SW 1271 (cell line): ENCODE measurements at places on chromosomes 6 and 20.

DNA sequence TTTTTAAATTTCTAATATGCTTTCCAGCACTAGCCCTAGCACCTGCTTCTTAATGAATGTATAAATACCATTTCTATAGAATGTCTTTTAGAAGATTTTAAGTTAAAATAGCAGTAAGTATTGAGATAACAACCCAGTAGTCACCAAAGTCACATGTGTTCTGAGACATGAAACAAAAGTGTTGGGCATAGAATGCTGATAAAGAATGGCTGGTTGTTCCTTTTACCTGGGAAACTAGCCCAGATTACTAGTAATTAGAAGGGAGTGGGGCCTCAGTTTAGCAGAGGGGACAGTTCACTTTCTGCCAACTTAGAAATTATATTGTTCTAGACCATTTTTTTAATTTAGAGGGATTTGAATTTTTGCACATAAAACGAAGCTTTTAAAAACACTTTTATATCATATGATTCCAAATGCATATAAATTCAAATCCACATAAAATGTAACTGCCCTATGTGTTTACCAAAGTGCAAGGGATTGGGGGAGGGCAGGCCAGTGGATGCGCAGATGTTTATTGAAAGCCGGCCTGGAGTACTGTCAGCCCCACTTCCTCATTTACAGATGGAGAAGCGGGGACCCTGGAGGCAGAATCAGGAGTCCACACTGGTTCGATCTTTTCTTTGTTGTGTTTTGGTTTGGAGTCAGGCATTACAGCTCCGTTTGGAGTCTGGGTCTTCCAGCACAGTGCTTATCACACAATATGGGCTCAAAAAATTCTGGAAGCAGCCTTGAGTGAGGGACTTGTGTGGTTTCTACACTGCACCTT, 139.8 kb downstream of the ZDHHC14 start:
- DNase-seq = no peak

GRCh38 chr20:31605902-31606803, 1.1 kb downstream of the ID1 start:
- DNase-seq = peak; percentile 53

DNA sequence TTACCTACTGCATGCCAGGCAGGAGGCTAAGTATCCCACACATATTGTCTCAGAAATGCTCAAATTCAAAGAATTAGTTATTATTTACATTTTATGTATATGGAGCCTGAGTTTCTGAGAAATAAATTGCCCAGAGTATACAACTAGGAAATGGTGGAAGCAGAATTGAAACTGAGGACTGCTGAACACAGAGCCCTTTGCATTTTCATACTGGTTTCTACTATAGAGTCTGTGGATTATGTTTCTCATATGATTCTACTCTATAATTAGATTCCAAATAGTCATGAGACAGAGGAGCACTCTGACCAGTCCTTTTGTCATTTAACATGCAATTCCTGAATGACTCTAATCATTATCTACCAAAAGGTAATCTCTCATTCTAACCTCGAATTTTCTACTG, 254.3 kb downstream of the LMBRD1 start:
- no peak for DNase-seq

DNA sequence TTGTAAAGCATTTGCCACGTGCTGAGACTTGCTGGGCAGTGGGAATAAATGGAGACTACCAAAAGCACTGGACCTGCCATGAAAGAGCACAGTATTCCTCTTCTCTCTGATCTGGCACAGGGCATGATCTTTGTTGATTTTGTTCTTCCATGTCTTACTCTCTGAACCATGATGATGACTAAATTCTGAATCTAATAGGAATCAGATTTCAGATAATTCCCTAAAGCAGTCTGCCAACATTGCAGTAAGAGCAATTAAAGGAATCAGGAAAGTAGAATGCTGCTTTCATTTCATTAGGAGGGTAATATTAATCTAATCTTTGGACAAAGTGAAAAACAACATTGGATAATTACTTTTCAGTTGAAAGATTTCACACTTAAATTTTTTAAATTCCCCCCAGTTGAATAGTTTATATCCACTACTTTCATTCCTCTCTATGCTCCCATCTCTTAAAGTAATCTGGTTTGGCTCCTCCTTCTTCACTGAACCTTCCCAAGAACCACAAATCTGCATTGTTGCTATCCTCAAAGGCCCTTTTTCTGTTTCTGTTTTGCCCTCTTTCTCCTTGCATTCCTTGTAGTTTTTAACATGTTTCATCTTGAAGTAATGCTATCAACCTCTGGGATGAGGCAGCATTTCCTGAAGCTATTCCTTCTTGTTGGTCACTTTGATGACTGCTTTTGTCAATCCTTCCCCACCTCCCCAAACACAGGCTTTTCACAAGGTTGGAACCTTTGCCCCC, 243.2 kb upstream of the TENT5A start:
- no peak for DNase-seq

DNA sequence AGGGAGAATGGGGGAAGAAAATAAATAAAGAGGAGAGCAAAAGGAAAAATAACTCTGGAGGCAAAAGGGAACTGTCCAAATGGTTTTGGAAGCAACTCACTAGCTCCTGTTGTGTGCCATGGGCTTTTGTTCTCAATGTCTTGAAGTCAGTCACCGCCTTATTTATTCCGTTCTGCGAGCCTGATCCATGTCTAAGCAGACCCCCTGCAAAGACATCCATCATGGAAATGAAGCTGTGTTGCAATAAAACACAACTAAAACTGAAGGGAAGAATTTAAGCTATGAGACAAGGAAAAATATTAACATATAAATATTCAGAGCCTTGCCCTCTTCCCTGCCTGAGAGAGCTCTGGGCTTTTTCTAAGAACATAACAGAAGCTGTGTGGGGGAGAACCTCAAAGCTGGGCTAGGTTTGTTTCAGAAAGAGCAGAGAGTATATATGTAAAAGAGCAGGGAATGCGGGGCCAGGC, 373.2 kb upstream of the CNR1 start:
- no peak for DNase-seq

- no peak for DNase-seq
Measured at GRCh38 chr6:28772480-28773381, 151.1 kb downstream of the TRIM27 start.

- no peak for DNase-seq
Measured at GRCh38 chr6:28446818-28447511, 3.7 kb upstream of the ZSCAN23 start.

- no peak for DNase-seq
Measured at GRCh38 chr6:50936277-50936681, 117.6 kb downstream of the TFAP2B start.

- DNase-seq = peak; percentile 46
Measured at GRCh38 chr20:1391640-1392442, 1.0 kb downstream of the FKBP1A start.

GRCh38 chr20:59273739-59274357, 26.6 kb upstream of the EDN3 start:
- DNase-seq = no peak

DNA sequence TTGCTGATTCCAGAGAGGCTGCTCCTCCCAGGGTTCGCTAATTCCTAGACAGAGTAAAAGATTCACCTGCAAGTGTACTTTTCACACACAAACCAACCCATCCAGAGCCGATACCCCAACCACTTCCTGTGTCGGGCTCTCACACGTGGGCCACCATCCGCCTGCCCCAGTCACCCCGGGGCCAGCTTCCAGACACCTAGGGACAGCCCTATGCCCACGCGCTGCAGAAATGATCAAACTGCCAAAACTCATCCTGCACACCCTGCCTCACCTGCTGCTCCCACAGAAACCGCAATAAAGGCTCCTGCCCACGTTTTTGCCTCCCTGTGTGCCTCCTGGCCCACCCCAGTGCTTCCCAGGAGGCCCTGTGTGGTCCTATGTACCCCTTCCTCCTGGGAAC, 59.5 kb downstream of the PSMG4 start:
- no peak for DNase-seq

GRCh38 chr20:6740096-6740495, 27.4 kb upstream of the BMP2 start:
- no peak for DNase-seq

- DNase-seq = no peak
Measured at GRCh38 chr20:46438156-46438750, 31.8 kb upstream of the ELMO2 start.

DNA sequence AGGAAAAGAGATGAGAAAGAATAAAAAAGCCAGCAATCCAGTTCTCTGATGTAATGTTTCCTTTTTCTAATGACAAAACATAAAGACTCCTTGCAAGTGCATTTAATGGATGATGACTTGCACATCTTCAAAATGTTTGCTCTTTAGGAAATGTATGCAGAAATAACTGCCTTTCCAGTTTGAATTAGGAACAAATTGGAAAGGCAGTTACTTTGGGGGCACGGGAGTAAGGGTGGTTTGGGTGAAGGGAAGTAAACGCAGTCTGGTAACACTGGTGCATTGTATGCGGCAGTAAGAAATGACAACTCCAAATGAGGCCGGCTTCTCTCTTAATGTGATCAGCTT, 57.6 kb upstream of the REV3L start:
- no peak for DNase-seq

DNA sequence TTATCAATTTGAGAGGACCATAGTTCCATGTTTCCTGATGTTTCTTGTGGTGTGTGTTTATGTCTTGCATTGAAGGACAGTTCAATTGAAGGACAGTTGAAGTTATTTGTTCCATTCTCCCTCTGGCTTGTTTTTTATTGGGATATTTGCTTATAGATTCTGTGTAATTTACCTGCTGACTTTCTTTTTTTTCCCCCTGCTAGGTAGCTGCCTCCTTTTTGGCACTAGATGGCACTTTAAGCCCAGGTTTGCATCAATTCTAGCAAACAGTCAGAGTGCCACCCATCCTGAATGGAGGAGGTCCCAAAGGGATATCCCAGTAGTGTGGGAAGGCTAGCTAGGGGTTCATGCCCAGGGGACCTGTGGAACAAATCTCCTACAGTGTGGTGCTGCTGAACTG, 78.1 kb downstream of the CFAP61 start:
- peak; percentile 25 for DNase-seq

- no peak for DNase-seq
Measured at GRCh38 chr20:61844621-61845020, 221.1 kb downstream of the TAF4 start.

GRCh38 chr20:32626859-32627636, 41.9 kb upstream of the NOL4L start:
- no peak for DNase-seq

DNA sequence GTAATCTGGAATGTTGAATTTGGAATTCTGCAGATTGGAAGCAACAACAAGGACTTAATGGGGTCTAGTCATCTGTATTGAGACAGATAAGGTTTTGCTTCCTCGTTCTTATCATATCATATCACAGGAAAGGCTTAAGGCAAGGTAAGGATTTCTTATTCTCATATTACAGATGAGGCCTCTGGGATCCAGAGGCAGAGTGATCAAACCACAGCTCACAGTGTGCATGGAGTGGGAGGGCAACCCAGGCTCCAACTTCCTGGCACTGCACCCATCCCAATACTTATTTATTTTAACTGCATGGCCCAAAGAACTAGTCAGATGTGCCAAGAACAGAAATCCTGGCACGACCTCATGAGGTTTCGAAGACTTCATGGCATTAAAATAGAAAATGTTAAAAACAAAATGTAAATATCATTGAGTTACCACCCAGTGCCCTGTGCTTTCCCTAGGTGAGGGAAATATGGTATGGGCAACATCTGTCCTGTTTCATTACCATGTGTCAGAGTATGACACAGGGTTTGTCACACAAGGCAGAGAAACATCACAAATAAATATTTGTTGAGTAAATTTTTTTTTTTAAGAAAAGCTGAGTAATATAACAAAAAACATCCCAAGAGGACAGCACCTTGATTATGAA, 191.9 kb downstream of the ISM1 start:
- no peak for DNase-seq

- DNase-seq = no peak
Measured at GRCh38 chr6:44666324-44666723, 278.8 kb downstream of the CDC5L start.

GRCh38 chr6:112021691-112022310, 32.1 kb upstream of the CCN6 start:
- DNase-seq = no peak

- DNase-seq = no peak
Measured at GRCh38 chr6:51511081-51511480, 576.3 kb downstream of the PKHD1 start.

GRCh38 chr6:164859816-164860215, 449.6 kb downstream of the C6orf118 start:
- no peak for DNase-seq

DNA sequence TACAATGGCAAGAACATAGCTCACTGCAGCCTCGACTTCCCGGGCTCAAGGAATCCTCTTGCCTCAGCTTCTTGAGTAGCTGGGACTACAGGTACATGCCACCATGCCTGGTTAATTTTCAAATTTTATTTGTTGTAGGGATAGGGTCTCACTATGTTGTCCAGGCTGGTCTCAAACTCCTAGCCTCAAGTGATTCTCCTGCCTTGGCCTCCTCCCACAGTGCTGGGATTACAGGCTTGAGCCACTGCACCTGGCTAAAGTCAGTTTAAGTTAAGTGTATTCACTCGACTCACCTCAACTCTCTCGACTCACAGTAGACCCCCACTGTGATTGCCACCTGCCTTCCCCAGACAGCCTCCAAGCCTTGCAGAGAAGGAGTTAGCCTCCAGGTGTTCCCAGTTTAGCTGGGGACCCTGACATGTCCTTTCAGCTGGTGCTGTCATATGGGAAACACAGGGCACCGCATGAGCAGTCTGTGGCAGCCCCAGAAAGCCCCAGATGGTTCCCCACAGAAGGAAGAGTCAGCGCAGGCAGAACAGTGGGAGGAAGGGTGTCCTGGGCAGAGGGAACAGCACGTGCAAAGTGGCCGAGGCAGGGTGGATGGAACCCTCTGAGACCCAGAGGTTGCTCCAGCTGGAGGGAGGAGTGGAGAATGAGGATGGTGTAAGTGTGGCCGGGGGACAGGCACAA, 40.4 kb downstream of the CEBPB start:
- no peak for DNase-seq

- no peak for DNase-seq
Measured at GRCh38 chr6:54415517-54415916, 107.3 kb downstream of the TINAG start.

DNA sequence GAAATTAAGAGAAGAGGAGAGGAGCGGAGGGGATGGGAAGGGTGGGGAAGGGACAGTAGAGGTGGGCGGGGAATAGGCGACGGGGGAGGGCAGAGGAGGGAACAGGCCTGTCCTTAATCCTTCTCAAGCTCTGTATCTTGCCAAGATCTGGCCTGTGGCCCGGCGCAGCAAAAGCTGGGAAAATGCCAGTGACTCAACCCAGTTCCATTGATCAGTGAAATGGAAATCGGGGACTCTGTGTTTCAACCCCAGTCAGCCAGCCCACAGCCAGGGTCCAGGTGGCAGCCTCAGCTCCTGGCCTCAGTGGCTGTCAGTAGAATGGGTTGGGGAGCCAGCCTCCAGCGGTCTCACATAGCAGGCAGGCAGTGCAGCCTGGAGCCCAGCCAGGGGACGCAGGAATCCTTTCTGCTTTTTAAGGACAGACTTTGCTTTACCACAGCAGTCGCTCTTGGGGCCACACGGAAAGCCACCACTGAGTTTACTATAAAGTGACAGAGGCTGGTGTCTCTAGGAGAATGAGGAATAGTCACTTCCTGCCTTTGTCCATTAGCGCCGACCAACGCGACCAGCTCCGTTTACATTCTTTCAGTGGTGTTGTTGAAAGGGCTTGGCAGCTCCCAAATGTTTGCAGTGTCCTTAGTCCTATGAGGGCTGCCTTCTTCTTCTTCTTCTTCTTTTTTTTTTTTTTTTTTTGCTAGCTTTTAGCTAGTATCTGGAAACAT, 128.0 kb downstream of the RIN2 start:
- no peak for DNase-seq

- DNase-seq = no peak
Measured at GRCh38 chr6:42978487-42978838, 518 bp downstream of the PEX6 start.

GRCh38 chr6:51300510-51300909, 481.8 kb downstream of the TFAP2B start:
- DNase-seq = no peak

GRCh38 chr6:38678178-38678760, 24.7 kb downstream of the GLO1 start:
- no peak for DNase-seq
